GM13977 (cell line): ENCODE measurements at places on chromosomes 4 and X.

DNA sequence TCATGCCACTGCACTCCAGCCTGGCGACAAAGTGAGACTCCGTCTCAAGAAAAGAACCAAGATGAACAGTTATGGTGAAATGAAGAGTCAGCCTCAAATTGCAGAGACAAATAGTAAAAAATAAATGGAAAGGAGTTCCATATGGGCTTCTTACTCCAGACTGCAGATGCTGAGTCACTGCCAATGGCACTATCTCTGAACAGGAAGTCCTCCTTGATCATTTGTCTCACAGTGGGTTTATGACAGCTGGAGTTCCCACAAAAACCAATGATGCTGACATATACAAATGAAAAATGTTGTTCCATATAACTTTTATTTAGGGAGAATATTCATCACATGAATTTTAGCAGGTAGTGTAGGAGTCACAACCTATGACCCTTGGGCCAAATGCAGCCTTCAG lies 631.6 kb downstream of the PCDH18 start:
- no peak for DNase-seq

DNA sequence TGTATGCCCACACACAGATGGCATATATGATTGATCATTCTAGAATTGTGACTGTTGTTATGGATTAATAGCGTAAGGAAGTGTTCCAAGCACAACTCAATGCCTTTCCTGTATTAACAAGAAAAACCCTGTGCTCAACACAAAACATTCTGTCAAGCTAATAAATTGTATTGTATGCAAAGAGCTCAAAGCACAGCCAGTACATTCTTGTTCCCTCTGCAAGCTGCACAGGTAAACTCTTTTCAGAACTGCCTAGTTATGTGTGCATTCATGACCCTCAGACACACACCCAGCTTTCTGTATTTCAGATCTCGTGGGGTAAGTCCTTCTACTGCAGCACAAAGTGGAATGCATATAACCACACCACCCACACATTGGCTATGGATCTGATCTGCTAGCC lies 34.3 kb upstream of the BANK1 start:
- no peak for DNase-seq

DNA sequence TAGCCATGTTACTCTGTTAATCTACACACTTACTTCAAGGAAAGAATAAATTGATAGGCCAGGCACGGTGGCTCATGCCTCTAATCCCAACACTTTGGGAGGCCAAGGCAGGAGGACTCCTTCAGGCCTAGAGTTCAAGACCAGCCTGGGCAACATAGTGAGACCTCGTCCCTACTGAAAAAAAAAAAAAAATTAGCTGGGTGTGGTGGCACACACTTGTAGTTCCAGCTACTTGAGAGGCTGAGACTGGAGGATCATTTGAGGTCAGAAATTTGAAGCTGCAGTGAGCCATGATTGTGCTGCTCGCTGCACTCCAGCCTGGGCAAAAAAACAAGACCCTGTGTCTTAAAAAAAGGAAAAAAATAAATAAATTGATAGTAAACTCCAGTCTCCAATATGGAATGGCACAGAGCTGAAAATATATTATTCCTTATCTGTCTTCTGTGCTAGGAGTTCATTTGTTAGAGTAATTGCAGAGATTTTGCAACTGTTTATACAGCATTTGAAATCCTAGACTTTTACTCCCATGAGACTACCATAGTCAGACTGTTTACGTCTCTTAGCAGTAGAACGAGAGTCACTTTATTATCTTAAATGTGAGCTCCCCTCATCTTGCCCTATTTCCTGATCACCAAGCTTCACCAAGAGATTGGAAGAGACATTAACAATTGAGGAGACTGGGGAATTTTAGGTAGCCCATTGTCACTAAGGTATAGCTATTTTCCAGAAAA lies 18.8 kb upstream of the TMEM131L start:
- no peak for DNase-seq

DNA sequence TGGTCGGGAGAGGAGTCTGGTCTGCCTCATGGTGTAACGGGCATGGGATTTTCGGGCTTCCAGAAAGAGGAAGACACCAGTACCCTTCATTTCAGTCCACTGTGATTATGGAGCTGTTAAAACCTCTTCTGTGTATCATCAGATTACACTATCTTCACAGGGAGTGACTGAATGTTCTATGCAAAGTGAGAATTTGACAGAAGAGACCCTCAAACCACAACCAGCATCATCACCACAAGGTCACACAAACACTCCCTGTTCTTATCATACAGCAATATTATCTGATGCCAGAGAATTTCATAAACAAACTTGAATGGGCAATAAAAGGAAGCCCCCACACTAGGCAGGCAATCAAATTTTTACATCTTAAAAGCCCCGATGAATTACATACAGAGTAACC lies 164.2 kb downstream of the PDGFRA start:
- no peak for DNase-seq

GRCh38 chr4:86853209-86853608 lies 4.0 kb upstream of the SLC10A6 start:
- DNase-seq = no peak

- no peak for DNase-seq
Measured at GRCh38 chr4:80926891-80927290, 103.6 kb upstream of the BMP3 start.

- no peak for DNase-seq
Measured at GRCh38 chr4:119525005-119525749, 103.4 kb downstream of the PDE5A start.

- DNase-seq = no peak
Measured at GRCh38 chrX:11421805-11422524, 128.8 kb downstream of the AMELX start.

- no peak for DNase-seq
Measured at GRCh38 chrX:57282568-57282967, 3.9 kb upstream of the FAAH2 start.

GRCh38 chrX:78957768-78958130 lies 12.6 kb downstream of the P2RY10 start:
- DNase-seq = peak; percentile 30

GRCh38 chrX:16185725-16186136 lies 18.4 kb downstream of the MAGEB17 start:
- DNase-seq = peak; percentile 55

DNA sequence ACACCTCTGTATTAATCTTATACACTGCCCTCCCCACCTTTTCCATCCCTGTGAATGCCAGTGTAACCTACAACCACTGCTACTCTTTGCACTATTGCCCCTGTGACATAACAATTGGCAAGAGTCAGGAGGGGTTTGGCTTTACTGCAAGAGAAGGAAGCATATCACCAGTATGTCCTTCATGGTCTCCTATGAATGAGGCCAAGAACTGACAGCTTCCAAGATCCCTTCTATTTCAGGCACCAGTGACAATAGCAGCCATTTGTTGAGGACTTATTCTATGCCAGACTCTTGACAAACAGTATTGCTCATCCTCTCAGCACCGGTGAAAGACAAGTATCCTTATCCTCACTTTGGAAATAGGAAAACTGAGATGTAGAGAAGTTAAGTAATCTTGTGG lies 363.9 kb downstream of the MID1IP1 start:
- no peak for DNase-seq

- no peak for DNase-seq
Measured at GRCh38 chrX:10099411-10099810, 57.4 kb upstream of the CLCN4 start.

GRCh38 chr4:24322995-24323394 lies 261.4 kb downstream of the DHX15 start:
- no peak for DNase-seq

- DNase-seq = no peak
Measured at GRCh38 chr4:38976308-38976707, 55.9 kb downstream of the TMEM156 start.

GRCh38 chr4:54779476-54780148 lies 121.9 kb downstream of the KIT start:
- DNase-seq = no peak

GRCh38 chr4:3226467-3226866 lies 22.5 kb upstream of the MSANTD1 start:
- no peak for DNase-seq

DNA sequence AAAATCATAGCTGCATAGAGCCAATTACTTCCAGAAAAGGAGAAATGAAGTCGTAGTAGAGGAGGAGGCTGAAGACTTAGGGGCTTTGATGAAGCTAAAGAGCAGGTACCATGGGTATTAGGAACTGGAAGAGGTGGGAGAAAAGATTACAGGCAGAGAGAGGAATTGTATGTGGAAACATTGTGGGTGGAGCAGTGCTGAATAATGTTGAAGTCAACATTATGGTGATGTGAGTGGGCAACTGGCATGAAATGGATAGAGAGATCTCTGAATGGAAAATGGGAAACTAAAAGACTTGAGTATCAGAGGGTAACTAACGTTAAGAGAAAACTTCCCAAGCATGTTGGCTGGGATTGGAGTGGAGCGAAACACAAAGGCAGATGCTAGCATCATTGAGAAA lies 92.5 kb downstream of the AREG start:
- no peak for DNase-seq

DNA sequence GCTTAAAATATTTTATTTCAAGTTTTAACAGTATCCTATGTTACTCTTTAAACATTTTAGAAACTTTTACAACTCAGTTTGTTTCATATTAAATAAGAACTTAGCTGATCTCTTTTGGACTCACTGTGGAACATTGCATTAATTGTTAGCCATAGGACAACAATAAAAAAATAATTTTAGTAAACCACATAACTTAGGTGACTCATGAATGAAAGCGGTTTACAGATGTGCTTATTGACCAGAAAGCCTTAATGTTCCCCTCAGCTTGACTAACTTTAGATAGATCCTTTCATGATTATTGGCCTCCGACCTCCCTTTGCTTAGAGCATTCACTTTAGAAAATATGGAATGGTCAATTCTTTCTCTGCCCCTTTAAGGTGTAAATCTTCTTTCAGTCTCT lies 783.5 kb upstream of the MAGEB2 start:
- DNase-seq = no peak

- DNase-seq = no peak
Measured at GRCh38 chr4:24181005-24181404, 291.2 kb upstream of the PPARGC1A start.
